T-cell (primary cell): ENCODE measurements at places on chromosomes 3 and 15. TPM values are rescaled to one million over a fixed set of nuclear protein-coding genes. Genes with fewer than 3 reads are reported as not detected.

- no peak for DNase-seq
Measured at GRCh38 chr3:127427666-127428065, 139.8 kb upstream of the PRR20G start.

GRCh38 chr15:69908590-69909420, 188.9 kb downstream of the TLE3 start:
- DNase-seq, result no peak

Gene SLC7A14
- not detected for total RNA-seq

Gene CTXND1
- total RNA-seq, result not detected

DNA sequence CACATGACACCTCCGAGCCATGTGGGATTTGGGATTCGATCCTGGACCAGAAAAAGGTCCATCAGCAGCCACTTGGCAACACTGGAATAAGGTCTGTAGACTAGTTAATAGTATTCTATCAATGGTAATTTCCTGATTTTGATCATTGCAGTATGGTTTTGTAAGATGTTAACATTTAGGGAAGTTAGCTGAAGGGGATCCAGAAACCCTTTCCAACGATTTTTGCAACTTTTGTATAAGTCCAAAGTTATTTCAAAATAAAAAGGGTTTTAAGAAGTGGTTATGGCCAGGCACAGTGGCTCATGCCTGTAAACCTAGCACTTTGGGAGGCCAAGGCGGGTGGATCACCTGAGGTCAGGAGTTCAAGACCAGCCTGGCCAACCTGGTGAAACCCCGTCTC, 10.2 kb downstream of the BDH1 start:
- no peak for DNase-seq

DNA sequence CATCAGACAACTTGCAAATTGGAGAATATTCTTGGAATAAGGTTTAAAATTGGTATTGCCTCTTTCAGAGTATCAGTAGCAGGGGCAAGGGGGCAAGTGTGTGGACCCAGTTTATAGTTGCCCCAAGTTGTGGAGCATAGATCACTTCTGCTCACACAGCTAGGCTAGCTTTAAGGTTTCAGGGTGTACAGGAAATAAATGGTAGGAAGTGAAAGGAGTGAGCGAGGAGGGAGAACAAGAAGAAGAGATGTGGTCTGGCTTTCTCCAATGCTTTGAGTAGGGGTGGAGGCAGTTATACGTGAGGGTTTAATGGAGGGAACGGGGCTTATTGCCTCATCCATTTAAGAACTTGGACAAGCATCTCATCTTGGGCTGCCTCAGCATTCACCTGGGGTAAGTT, 290.0 kb upstream of the CFAP20DC start:
- no peak for DNase-seq

Gene LRRC2
- 1.0 TPM for total RNA-seq

DNA sequence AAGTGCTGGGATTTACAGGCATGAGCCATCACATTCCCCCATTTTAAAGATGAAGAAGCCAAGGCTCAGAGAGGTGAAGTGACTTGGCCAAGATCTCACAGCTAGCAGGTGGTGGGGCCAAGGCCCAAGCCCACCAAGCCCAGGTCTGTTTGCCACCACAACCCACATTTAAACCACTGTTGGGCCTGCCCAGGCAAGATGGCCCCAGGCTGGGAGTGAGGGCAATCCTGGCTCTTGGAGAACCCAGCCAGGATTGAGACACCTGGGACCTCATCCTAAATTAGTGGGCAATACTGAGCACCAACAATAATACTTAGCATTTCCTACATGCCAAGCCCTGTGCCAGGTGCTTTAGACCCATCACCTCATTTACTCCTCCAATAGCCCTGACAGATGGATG, 6.9 kb downstream of the IGDCC3 start:
- no peak for DNase-seq

- no peak for DNase-seq
Measured at GRCh38 chr3:51916418-51916817, 13.3 kb upstream of the IQCF1 start.

GRCh38 chr3:12049675-12050074, 45.5 kb downstream of the SYN2 start:
- no peak for DNase-seq

DNA sequence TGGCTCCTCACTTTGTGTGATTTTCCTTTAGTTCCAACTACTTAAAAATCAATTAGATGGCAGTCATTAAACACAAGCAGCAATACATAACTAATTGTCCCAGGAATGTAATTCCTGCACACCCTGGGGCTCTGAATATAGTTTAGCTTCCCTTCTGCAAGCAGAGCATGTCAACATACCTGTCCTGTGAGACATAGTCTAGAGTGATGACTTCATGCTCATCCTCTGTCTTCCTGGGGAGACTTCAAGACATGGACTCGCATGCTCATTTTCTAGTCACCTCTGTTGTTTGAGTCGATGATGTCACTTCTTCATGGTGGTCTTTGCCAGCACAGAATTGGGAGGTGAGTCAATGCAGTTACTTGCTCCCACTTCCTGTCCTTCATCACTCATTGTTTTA, 15.7 kb downstream of the C3orf52 start:
- no peak for DNase-seq

DNA sequence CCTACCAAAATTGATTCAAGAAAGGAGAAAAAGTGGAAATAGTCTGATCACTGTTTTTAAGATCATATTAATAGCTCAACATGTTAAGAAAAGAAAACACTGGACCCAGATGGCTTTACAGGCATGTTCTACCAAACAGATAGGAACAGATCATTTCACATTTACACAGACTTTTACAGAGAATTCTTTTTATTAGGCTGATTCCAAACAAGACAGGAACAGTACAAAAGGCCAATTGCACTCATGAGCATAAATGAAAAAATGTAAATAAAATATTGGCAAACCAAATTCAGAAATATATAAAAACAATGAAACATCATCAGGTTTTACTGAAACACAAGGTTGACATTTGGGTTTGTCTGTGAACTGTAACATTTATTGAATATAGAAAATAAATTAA, 106.5 kb downstream of the WNT5A start:
- no peak for DNase-seq

DNA sequence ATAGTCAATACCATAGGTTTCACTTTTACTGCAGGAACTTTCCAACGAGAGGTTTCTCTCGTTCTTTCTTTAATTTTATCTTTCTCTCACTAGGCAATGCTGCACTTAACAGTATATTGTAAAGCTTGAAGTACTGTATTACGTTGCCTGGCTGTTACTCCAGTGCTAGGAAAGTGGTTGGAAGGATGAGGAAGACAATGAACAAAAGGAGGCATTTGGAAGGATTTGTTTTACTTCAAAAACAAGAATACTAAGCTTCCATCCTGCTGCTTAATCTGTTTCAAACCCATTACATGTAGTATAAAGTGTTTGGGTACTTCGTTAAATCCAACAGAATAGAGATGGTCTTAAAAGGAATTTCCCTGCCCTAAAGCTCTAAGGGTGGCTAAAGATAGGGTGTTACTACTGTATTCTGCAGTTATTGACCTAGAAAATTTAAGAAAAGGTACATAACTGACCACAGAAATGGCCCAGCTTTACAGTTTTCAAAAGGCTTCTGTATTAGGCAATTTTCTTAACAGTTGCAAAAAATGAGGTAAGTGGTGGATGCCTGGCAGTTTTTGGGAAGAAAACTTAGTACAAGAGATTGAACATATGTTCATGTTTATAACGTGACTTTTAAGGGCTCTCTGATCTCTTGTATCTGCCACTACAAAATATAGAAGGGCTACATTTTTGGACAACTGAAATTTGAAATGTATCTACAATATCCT, 785 bp upstream of the IFT57 start:
- no peak for DNase-seq

DNA sequence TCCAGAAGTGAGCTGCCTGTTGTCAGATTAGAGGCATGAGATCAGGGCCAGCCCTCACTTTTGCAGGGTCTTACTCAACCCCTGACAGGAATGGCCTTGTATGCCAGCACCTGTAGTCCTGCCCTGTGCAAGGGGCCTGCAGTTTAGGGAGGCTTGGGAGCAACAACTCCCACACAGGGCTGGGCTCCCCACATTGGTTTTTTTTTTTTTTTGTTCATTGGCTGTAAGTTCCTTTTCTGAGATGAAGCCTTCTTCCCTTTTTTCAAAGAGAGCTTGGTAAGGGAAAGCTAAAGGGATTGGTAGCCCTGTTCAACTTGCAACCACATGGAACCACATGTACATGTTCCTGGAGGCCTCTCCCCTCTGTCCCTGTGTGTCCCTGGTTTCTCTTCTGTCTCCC, 46.4 kb downstream of the TNFAIP8L3 start:
- DNase-seq, result no peak

- peak; percentile 10 for DNase-seq
Measured at GRCh38 chr3:183349421-183350157, 78.8 kb downstream of the MCF2L2 start.

Gene FSIP1
- 0.92 TPM for total RNA-seq

Gene RPS17
- total RNA-seq, result 2,292 TPM

Gene MUC4
- total RNA-seq, result 0.03 TPM

DNA sequence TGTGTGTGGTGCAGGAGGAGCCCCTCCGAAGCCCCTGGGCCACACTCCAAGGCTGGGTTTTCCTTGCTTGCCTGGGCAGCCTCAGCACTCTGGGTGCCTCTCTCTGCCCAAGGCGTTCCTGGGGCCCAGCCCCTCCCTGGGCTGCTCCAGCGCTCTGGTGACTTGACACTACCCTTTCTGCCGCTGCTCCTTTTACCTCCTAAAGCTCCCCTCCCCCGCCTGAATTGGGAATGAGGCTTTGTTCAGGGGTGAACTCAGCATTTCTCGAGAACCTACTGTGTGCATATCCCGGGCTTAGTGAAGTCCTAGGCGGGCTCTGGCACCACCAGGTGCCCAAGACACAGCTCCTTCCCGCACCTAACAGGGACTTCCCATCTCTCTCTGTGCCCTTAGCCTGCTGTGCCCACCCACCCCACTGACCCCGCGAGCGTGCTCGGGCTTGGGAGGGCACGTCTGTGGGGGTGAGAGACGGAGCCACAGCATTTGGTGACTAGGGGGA, 1.2 kb upstream of the BAHD1 start:
- no peak for DNase-seq

DNA sequence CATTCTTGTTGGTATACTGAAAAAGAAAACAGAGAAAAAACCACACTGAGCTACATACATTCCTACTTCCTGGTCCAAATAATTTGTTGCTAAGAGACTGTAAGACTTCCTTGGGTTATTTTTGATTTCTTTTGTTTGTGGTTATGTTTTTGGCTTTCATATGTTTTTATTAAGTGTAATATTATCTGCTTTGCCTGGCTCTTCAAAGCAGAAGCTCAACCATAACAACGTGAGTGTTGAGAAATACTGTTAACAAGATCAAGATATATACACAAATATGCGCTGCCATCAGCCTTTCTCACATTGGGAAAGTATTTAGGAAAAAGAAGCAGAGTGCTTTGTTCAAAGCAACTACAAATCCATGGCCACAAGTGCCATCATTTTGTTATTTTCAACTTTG, 556.2 kb upstream of the CBLB start:
- DNase-seq, result no peak

DNA sequence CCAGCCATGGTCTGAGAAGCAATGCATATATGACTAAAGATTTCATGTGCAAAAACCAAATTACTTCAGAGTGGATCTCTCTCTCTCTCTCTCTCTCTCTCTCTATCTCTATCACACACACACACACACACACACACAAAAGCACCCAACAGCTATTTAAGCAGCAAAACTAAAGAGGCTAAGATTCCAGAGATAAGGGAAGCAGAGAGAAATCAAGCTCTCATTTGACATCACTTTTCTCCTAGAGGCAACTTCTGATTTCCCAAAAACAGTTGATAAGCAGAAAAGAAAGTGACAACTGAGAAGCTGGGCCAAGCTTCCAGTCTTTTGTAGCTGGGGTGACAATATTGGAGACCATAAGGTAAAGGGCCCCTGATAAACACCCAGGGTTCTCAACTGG, 526.0 kb upstream of the NR2F2 start:
- no peak for DNase-seq

DNA sequence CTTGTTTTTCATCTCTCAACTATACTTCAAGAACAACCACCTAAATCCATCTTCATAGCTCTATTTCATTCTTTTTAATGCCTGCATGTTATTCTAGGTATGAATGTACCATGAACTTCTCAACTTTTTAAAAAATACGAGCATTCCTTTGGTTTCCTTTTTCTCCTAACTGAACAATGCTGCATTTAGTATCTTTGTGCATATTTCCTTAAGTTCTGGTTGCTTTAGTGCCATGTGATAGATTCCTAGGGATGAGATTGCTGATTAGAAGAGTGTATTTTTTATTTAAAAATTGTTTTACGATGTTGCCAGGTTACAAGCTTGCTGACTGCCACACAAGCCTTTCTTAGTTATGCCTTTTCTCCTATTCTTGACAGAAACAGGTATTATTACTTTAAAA, 34.7 kb downstream of the PEX5L start:
- no peak for DNase-seq

DNA sequence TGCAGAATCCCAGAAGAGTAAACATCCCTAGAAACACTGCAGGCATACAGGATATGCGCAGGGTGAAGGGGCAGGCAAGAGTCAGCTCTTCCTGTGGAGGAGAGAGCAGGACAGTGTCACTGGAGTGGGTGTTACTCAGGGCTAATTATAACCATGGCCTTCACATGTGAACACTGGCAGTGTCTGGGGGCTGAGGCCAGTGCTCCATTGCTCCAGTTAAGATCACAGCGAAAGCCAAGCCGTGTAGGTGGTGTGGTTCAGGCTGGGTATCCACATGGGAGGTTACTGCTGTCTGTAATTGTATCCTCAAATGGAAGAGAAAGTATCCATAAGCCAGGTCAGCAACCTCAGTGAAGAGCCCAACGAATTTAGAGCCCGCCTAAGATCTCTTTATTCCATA, 84.6 kb downstream of the MESD start:
- no peak for DNase-seq

Gene COL6A5
- not detected for total RNA-seq

- no peak for DNase-seq
Measured at GRCh38 chr15:66876731-66877476, 174.9 kb downstream of the SMAD6 start.

DNA sequence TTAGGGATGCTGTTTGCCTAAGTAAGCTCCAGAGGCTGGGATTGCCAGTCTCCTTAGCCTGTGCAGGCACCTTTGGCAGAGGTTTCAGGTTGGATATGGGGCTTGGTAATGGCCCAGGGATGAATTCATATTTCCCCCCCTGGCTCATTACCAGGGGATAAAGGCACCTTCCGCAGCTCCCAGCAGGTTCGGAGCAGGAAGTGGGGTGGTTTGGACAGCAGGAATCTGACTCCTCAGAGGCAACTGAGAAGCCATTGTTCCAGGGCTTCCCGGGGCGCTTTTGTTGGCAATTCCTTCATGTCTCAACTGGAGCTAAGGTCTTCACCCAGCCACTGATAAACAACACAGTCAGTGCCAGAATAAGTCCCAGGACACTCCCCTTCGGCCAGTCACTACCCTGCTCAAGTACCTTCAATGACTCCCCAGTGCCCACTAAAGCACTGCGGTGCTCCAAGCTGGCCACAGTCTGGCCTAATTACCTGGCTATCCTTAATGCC, 85.3 kb upstream of the SLC6A6 start:
- no peak for DNase-seq

Gene BCL2A1
- 25.9 TPM for total RNA-seq
